ENCODE measurements at places on chromosomes 1 and 21.
A peak's percentile ranks its signal among the peaks of the same experiment; 100 is the strongest.

- DNase-seq = no peak
Measured at GRCh38 chr1:43664369-43664768, 14.4 kb downstream of the KDM4A start.

DNA sequence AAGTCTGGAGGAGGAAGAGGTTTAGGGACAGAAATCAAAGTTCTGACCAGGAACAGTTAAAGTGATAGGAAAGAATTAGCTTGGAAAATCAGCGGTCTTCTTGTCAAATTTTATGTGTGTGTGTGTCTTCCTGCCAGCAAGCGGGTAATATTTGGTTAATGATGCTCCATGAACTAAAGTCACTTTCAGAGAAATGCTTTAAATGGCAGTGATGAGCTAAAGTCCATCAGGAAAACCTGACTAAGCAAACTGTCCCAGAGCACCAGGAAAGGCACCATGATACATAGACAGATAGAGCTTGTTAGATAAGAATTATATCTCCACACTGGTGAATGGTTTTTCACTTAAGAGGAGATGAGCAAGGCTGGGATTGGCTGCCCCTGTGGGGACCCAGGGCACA lies 10.0 kb upstream of the CDC14A start:
- no peak for DNase-seq

- no peak for DNase-seq
Measured at GRCh38 chr1:228903434-228904071, 168.3 kb downstream of the RHOU start.

GRCh38 chr1:245031041-245031440 lies 123.7 kb upstream of the KIF26B start:
- no peak for DNase-seq

DNA sequence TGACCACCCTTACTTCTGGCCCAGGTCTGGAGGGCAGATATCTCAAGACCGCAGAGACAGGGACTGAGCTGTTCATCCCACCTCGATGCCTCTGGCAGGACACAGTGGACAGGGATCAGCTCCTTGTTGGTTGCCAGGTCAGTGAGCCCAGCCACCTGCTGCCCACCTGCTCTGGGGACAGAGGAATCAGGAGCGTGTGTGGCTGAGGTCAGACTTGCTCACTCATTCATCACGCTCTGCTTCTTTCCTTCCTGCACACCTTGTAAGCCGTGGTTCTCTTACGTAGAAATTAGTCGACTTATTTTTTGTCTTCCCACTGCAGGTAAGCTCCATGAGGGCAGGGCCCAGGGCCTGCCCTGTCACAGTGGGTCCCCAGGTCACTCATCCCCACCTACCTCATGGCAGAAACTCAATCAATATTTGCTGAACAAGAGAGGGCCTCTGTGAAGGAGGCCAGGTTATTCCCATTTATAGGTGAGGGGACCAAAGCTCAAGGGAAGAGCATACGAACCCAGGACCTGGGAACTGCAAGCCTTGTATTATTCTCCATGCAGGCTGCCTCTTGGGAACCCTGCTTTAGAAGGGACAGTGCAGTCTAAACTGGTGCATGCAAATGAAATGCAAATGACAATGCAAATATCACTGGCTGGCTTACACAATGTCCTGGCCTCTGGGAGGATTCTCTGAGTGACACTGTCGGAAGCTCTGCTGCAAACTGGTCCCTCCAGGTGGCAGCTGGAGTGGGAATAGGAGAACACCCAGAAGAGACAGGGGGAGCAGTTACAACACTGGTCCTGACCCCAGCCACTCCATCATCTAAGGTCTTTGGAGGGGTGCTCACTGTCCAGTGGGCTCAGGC lies 58.4 kb upstream of the PAX7 start:
- no peak for DNase-seq

DNA sequence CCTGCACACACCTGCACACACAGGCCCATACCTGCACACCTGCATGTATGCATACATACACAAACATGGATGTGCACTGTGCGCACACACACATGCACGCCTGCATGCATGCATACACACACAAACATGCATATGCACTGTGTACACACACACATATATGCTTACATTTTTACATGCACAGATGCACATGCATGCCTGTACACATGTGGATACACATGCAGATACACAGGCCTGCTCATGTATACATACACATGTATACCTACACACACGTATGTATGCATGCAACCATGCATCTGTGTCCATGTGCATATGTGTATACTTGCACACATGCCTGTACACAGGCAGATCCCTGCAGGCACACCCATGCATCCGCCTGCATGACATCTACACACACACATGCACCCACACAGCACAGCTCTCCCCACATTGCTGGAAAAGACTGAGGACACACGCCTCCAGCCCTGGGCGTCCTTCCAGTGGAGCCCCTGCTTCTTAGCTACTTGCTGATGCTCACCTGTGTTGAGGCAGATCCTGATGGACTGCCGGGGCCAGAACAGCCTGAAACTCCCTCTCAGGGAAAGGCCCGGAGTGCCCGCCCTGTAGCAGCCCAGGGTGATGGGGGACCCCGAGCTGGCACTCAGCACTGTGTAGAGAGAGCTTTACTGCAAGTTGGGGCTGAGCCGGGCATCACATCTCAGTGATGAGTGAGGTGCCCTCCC lies 28.6 kb downstream of the KRTAP10-1 start:
- DNase-seq = no peak

DNA sequence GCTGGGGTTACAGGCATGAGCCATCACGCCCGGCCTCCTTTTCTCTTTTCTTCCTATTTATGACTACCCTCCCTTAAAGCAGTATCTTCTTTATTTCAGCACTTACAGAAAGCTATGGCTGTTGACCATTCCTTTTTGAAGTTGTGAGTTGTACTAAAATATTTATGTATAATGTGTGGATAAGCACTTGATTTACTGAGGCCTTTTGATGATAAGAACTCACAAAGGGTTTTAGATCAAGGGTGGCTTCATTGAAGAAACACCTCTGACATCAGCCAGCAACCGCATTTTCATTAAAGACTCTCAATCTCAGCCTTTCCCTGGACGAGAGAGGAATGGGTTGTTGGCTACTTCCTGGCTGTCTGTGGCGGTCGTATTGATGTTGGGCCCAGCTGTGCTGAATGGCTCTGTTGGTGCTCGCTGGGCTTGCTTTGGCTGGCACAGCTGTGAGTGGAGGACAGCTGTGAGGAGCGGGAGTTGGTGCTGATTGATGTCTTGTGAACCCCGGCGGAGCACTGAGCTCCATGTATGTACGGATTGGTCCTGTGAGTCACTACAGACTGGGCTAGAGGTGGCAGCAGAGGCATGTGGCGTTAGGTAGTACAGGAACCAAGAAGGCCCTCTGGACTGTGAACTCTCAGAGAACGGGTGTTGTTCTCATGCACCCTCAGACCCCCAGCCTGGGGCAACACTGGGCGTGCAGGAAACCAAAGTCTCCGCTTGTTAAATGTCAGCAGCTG lies 208.8 kb downstream of the KIF26B start:
- DNase-seq = no peak

DNA sequence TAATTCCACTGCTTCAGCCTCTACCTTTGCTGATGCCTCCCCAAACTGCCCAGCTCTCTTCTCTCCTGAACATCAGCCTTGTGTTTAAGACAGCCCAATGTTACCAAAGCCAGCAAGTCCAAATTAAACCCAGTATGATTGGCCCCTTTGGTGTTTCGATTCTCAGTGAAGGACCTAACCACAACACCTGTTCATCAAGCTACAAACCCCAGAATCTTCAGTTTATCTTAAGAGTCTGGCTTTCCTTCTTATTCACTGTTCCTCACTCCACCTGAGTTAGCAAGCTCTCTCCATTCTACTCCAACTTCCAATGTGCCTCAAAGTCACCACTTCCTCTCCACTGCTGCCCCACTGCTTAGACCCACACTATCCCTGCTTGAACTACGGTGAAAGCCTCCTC lies 25.5 kb upstream of the ITPKB start:
- DNase-seq = no peak

- peak; percentile 34 for DNase-seq
Measured at GRCh38 chr1:202811296-202812175, 782 bp downstream of the PCAT6 start.

DNA sequence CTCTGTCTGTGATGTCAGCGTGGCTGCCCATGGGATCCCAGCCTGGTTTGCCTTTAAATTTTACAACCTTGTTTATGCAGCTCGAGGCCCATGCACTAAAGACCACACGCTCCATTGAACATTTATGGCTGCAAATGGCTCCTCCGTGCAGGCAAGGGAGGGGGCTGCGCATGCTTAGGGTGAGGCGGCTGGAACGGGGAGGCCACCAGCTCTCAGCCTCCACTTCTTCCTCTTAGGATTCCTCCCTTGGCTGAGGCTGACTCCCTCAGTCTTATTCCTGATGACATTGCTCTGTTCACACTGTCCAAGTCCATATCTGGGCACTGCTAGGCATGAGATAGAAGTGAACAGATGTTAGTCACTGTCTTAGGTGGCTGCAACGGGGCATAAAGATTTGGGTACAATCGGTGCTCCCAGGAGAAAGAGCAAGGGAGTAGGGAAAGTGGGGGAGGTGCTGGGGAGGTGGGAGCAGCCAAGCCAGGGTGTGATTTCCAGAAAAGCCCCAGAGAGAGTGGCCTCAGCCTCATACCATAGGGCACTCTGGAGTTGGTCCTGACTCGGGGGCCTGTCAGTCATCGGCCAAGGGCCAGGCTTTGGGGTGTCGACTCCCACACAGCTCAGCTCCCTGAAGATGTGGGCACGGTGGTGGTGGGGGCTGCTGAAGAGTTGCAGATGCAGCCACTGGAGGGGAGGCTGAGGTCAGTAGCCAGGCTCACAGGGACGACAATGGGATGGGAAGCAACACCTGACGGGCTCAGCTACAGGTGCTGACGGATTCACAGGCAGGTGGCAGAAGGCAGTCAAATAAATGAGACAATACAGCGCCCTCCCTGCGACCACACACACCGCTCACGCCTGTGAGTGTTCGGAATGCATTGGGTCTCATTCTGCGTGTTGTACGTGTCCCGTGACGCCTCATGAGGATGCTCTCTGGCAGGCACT lies 37.3 kb upstream of the ACTL8 start:
- no peak for DNase-seq

DNA sequence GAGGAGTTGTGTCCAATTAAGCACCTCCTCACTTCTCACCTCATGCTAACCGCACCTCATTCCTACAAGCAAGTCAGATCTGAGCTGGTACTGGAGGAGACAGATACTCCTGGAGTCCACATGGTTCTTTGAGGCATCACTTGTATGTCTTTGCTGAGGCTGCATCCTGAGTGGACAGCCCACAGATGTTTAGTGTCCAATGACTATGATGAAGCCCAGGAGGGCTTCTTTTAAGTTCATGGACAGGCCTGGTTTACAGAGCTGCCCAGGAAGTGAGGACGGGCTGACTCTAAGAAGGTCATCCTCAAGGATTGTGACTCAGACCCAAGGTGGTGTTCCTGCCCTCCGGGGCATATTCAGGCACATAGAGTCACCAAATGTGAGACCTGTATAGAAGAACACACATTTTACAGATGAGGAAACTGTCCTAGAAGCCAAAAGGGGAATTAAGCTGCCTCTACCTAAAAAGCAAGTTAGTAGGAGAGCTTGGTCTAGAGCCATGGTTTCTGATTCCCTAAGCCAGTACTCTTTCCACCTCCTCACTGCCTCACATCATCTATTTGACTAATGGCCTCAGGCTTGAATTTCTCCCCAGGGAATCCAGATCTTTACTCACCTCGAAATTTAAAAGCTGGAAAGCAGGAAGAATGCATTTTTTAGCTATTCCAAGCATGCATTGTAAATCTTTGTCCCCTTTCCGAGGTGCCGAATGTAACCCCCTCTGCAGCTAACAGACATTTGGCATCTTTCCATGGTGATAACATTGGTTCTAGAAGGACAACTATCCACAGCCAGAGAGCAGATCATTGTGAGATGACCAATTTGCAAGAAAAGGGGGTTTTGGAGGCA lies 228.1 kb downstream of the OMA1 start:
- no peak for DNase-seq

DNA sequence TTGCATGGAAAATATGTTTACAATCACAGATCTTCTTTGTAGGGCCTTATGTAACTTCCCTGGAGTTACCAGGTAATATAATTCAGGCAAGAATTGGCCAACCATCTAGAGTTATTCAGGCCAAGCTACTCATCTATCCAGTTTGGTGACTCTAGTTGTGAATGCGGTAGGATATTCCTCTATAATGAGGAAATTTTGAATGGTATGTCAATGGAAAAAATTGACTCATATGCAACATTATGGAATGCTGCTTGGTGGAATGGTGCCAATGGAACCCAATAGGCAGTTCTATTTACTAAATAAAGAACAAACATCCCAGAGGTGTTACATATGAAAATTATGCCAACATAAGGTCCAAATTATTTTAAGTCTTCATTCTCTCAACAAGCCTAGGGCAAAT lies 5.6 kb upstream of the TNFSF18 start:
- DNase-seq = no peak

- DNase-seq = no peak
Measured at GRCh38 chr1:94398356-94398755, 19.8 kb upstream of the ABCD3 start.

- DNase-seq = no peak
Measured at GRCh38 chr1:13878451-13878850, 178.5 kb downstream of the PRDM2 start.

DNA sequence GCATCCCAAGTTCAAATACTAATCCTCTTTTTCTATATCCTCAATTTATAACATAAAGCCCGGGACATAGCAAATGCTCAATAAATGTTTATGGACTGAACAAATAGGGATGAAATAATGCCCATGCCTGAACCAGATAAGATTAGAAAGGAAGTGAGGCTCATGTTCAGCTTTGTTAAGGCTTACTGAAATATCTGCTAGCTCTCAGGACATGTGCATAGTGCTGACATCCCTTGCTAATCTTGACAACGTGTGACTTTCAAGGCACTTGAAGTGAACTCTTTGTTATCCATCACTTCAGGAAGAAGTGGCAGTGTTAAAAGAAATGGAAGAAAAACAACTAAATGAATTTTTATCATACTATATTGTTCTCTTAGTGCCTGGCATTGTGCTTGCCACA lies 260.3 kb upstream of the SGIP1 start:
- DNase-seq = no peak

DNA sequence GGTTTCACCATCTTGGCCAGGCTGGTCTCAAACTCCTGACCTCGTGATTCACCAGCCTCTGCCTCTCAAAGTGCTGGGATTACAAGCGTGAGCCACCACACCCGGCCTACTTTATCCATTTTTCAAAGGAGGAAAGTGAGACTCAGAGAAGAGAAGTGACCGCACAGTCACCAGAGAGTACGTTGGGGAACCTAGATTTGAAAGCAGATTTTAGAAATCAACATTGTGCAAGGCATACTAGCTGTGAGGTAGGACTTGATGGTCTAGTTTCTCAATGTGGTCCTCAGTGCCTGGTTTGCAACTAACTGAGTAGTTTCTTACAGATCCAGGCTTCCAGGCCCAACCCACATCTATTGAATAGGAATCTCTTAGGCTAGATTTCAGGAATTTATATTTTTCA lies 1.7 kb upstream of the PRCC start:
- DNase-seq = no peak

- no peak for DNase-seq
Measured at GRCh38 chr1:216388558-216388957, 34.7 kb downstream of the USH2A start.

GRCh38 chr1:109787845-109788601 lies 24.3 kb upstream of the EPS8L3 start:
- peak; percentile 27 for DNase-seq

GRCh38 chr1:160758521-160758920 lies 19.5 kb downstream of the SLAMF7 start:
- DNase-seq = no peak

Data from CD4-positive, alpha-beta T cell treated with Interleukin-12 subunit alpha and Interleukin-12 subunit beta, for 1 hour (primary cell).